ENCODE measurements at places on chromosomes 16 and 17.

DNA sequence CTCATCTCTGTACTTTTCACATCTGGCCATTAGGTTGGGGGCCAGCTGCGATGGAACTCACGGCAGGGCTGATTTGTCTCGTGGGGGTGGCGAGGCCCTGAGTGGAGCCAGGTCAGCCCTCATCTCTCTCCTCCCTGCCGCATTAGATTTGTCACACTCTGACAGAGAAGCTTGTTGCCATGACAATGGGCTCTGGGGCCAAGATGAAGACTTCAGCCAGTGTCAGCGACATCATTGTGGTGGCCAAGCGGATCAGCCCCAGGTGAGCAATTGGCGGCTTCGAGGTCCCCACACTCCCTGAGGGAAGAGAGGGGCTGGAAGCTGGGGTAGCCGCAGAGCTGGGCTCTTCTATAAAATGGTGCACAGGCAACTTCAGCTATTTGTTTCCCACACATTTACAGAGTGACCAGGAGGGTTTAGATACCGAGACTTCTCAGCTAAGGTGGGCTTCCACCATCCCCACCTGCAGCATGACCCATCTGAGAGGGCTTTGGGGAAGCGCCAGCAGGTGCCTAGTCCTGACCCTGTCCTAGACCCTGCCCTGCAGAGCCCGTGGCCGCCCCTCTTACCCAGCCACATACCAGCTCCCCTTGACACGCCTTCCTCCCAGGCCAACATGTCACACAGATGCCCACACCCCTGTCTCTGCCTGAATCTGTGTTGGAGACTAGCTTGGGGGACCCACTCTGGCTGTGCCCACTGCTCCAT, 8.4 kb downstream of the TMEM98 start:
- DNase-seq: no peak

DNA sequence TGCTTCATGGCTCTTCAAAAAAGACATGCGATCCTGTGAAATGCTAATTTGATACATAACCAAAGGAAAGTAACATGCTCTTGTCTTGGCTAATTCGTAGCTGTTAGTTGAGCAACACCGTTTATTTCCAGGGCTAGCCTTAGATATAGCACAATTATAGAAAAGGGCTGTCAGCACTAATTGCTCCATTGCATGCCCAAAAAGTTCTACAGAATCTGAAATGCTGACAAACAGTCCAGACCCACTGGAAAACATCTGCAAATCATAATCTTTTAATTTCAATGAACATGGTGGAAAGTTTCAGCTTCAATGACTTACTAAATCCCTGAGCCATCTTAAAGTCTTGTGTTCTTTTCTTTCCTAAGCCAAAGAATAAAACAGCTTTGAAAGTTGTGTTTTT, 42.9 kb upstream of the NUDT7 start:
- peak; percentile 29 for DNase-seq

DNA sequence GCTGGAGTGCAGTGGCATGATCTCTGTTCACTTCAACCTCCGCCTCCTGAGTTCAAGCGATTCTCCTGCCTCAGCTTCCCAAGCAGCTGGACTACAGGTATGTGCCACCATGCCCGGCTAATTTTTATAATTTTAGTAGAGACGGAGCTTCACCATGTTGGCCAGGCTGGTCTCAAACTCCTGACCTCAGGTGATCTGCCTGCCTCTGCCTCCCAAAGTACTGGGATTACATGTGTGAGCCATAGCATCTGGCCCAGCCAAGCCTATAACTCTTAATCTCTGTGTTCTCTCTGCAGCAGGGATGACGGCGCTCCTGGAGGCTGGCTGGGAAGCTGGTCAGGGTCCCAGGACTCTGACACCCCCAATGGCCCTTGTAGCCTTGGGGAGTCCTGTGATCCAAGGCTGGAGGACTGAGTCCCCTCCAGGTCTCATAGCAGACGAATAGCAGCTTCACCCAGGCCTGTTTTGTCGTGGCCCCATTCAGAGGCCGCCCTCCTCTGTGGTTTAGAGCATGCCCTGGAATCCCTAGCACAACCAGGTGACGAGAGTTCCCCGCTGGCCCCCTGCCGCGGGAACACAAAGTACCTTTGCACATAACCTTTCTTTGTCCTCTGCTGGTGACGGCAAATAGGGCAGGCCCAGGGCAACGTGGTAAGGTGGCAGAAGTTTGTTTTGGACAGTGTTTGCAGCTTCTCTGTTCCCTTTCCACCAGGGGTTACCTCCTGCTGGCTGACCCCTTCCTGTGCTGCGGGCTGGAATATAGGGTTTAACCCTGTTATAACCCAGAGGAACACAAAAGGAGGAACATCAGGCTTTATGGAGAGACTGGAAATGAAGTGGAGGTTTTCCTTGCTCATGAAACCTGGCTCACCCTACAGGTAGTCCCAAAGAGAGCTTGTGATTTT, 43.0 kb upstream of the TOB1 start:
- no peak for DNase-seq

DNA sequence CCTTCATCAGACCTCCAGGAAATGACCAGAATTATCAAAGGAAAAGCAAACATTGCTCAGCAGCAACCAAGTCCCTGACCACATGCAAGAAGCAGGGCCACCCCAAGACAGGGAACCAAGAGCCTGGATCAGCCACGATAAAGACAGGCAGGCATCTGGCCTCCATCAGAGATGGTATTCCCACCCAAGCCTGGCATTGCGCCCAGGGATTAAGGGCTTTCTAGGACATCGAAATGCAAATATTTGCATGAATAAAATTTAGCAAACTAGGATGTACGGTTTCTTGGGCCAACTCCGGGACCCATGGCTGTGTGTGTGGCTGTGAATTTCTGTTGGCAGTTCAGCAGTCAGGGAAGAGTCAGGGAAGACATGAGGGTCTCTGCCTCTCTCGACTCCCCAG, 241.4 kb upstream of the DYNLRB2 start:
- DNase-seq: no peak

DNA sequence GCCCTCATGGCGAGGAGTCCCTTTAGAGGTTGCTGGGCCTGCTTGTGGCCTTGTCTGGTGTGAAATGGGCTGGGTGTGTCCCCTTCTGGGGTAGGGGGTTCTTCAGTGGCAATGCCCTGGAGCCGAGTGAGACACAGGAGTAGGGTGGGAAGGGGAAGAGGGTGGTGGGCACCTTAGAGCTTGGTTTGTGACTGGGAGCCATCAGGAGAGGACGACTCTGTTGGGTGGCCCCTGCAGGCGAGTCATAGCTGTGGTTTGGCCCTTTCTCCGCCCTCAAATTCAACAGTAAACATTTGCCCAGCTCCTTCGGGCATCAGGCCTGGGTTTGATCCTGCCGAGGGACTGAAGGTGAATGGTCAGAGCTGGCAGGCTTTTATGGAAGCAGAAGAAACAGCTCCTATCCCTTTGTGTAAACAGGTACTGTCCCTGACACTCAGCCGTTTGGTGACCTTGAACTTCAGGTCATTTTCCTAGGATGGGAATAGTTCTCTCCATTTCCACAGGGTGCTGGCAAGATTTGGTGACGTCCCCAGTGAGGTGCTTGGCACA, 2.9 kb downstream of the E4F1 start:
- DNase-seq: no peak

GRCh38 chr16:396605-397004, 394 bp upstream of the NME4 start:
- peak; percentile 54 for DNase-seq

DNA sequence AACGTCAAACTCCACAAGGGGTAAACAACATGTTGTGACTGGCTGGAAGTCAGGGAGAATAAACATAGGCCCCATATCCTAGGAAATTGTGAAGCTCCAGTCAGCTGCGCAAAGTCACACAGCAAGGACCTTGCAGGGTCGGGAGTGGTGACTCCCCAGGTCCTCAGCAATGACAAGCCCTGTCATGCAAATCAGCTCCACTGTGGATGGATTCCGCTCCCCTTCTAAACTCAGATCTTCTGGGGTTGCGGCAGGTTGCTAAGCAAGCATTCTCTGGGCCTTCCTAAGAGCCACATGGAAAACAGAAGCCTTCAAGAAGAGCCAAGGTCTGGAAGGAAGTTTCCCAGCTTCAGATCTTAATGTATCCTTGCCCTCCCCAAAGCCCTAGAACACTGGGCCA, 28.9 kb upstream of the MYO18A start:
- no peak for DNase-seq

DNA sequence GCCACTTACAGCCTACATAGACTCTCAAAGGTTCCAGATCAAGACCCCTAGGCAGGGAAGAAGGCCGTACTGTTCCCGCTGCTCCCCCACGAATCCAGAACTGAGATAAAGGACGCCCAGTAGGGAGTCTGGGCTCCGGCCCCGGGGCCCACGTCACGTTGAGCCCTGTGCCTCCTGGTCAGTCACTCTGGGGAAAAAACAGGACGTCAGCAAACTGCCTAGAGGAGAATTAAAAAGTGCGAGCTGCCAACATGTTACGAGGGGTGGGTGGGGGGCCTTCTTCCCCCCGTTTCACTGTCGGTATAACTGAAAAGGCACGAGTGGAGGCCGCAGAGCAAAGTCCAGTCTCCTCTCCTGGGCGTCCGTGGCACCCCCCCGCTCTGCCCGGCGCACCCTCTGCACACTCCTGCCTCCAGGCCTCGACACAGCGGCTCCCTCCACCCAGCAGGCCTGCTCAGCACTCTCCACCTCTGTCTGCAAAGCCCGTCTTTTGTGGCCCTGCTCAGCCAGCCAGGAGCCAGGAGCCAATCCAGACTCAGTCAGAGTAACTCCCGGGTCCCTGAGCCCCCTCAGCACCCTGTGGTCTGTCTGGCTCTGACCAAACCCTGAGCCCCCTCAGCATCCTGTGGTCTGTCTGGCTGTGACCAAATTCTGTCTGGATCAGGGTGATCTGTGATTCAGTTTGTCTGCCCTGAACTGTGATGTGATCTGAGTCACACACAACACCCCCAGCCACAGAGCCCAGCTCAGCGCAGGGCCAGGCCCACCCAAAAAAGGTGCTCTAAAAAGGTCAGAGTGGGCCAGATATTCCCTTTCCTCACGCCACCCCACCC, 6.2 kb downstream of the ITGAE start:
- DNase-seq: no peak

DNA sequence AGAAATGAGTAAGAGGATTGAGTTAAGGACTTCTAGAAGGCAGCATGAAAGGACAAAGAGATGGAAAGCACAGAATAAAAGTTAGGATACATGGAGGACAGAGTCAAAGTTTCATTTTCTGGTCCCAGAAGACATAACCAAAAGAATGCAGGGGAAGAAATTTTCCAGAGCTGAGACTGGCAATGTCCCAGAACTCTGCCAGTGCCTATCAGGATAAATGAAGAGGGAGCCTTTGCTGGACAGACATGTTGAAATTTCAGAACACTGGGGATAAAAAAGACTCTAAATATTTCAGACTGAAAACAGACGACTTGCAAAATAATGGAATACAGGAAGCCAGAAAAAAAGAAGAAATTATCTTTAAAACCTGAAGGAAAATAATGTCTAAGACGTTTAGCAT, 55.7 kb downstream of the NT5M start:
- no peak for DNase-seq

DNA sequence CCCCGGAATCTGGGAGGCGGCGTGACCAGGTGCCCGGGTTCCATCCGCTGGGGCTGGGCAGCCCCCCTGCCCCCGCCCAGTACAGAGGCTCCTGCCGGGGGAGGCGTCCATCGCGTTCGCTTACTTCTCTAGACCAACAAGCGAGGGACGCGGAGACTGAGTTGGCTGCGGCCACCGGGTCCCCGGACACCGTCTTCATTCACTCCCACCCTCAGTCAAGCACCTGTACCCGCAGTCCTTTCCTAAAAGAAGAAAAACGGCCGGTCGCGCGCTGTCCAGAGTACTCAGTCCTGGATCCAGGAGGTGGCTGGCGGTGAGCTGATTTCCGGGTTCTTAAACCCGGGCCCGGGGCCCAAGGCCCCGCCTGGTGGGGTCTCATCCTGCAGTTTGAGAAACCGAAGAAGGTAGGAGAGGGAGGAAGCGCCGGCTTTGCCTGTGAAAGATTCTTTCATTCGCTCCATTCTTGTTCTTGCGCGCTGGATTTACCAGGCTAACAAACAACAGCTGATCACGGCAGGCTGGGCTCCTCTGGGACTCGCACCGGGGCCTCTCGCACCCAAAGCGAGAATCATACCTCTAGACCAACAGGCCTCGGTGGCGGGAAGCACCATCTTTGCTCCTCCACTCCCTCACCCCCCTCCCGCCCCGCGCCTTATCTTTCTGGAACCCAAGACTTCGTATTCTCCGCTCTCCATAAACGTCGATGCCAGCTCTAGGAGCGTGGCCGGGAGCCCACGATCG, 17.4 kb upstream of the OR1F1 start:
- no peak for DNase-seq

DNA sequence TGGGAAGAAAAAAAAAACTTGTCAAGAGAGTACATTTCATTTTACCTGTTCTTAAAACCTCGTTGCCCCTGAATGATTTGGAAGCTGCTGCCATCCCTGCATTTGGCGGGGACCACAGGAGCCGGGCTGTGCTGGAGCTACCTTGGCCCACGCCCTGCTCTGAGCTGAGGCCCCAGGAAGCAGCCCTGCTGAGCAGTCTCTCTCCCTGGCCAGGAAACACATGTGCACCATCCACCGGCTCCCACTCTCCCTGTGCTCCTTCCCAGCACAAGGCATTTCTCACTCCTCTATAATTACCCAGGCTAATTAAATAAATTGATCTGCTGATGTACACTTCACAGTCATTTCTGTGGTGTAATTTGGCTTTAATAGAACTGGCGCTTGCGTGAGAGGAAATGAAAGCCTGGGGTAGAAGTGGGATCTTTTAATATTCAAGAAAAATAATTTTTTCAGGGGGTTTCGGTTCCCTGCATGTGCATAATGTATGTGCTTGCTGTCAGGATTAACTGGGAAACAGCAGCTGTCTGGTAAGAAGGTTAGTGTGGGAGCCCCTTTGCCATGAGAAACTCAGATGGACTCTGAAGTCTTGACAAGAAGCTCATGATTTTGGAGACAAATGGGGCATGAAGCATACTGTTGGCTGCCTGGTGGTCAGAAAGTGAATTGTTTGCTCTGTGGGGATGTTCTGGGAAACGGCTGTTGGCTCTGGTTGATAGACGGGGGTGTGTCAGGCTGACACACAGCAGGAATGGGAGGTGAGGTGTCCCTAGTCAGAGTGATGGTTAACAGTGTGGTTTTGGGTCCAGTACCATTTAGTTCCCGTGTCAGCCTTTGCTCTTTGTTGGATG, 252.3 kb upstream of the EEF2KMT start:
- DNase-seq: no peak

DNA sequence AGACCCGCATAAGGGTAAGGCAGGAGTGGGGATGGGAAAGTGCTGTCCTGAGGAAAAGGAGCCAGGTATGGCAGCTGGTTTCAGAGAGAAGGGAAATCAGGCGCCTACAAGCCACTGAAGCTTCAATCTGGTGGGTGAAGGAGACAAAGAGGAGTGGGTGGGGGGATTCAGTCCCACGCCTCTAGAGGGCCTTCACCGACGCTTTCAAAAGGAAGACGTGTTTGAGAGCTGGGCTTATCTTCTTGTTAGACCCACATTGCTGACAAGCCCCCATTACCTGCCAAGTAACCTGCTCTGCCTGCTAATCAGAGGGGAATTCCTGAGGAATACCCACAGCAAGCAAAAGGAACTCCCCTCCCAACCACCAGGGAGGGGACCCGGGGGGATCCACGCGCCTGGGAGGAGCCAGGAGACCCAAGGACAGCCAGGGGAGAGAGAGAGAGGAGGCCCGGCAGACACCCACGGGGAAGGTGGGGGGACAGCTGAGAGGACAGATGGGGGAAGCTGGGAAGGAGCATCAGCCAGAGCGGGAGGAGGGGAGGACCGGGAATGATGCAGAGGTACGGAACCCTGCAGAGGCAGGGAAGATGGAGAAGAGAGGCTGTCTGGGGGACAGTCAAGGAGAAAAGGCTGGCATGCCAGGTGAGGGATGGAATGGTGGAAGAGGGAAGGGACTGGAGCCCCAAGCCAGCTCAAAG, 1.0 kb downstream of the MTMR4 start:
- DNase-seq: no peak

All from AML-193 (cell line).